NK-92 treated with Interleukin-12 subunit alpha and Interleukin-12 subunit beta, amount 100 ng/mL, for 24 hours (cell line): ENCODE measurements at places on chromosomes 4 and X.
A peak's percentile ranks its signal among the peaks of the same experiment; 100 is the strongest.

DNA sequence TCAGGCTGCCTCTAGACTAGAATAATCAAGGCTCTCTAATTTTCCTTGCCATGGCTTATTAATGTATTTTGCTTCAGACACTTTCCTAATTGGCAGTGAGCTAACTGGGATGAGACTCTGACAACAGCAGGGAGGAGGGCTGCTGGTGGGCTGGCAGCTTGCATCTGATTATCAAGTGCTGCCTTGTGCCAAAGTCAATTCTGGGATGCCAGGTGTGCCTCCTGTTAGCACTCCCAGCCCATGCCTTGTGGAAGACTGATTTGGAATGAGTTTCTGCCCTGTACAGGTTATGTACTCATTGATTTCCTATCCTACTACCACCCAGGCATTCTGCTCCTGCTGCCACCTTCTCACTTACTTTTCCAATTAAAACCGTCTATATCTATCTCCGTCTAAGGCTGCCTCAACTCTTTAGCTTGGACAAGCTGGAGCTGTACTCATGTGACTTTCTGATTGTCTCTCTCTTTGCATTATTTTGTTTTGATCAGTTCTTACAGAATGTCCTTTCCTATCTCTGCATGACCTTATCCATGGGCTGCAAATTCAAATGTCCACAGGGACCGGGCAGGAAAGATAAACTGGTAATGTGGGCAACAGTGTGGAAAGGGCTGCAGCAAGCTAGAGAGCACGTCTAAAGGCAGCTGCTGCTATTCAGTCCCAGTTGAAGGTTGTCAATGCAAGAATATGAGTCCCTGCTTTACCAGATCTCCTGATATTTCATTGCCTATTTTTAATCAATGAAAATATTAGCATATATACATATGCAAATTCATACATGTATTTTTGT, 112.6 kb downstream of the GABRA2 start:
- DNase-seq = no peak

GRCh38 chr4:6180841-6181631, 19.3 kb downstream of the JAKMIP1 start:
- peak; percentile 81 for DNase-seq

- DNase-seq = no peak
Measured at GRCh38 chr4:40486534-40486933, 143.1 kb downstream of the RBM47 start.

DNA sequence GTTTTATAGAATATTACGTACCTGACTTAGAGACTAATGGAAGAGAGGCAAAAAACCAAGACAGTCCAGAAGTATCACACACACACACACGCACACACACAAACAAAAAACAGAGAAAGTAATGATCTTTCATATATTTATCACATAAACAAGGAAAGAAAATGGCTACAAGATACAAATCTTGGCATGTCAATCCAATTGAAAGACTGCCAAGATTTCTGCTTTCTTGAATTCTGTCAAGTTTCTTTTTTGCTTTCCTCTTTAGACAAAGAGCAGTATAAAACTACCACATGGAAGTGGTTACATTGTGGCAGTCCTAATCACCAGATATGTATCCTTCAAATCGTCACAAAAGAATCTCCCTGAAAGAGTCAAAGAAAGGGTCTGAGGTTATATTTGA, 2097.4 kb upstream of the AGA start:
- no peak for DNase-seq

DNA sequence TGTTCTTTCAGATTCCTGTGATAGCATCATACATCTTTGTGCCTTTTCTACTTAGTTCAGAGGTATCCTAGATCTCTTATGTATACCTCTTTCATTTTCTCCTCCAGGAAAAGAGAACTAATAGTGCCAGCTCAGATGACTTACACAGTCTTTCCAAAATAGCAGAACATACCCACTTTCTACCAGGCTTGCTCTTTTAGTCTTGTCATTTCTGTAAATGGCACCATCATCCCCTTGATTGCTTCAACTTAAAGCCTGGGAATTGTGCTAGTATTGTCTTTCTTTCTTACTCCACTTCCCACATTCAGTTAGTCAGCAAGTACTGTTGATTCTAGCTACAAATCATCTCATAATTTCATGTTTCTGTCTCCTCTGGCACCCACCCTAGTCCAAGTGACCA, 5.1 kb downstream of the APEX2 start:
- no peak for DNase-seq

- DNase-seq = no peak
Measured at GRCh38 chrX:9326369-9326768, 138.5 kb upstream of the TBL1X start.

DNA sequence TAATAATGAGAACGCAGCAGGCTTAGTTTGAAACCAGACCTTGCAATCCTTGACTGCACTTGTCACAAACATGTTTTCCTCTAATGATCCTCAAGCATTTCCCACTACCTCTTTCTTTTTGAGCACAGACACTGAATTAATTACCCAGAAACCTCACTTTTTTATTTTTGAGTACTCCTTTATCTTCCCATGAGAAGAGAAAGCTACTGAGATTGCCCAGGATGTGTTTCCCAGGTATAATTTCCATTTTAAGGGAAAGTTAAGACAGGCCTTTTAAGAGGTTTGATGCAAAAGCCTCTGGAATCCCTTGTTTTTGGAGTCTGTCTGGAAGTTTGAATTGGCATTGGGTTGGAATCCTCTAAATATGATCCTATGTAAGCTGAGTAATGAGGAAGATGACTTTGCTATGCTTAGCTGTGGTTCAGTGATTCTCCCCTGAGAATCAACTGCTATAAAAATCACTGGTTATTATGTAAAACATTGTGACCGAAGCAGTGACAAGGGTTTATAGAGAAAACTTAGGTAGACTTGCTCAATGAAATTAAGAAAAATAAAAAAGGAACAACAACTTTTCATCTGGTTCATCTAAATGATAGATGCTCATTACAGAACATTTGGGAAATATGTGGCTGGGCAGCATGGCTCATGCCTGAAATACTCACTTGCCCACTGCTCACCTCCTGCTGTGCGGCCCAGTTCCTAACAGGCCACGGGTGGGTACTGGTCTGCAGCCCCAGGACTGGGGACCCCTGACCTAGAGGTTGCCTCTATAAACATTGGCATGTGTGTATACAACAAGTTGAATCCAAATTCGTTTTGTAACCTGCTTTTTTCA, 10.8 kb upstream of the RHOH start:
- no peak for DNase-seq

DNA sequence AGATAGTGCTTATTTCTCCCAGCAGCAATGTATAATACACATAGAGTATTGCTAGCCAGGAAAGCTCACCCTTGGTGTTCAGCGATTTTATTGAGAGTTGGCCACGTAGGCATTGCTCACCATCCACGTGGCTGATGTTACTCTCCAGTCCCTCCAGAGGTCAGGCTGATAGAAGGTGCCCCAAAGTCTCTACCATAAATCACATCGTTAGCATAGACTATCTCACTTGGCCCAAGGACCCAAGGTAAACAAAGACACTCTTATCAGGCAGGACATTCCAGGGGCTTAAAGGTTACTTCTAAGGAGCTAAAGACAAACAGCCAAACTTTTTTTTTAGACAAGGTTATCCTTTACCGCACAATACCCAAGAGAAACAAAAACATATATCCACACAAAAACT, 30.3 kb upstream of the RGN start:
- no peak for DNase-seq

DNA sequence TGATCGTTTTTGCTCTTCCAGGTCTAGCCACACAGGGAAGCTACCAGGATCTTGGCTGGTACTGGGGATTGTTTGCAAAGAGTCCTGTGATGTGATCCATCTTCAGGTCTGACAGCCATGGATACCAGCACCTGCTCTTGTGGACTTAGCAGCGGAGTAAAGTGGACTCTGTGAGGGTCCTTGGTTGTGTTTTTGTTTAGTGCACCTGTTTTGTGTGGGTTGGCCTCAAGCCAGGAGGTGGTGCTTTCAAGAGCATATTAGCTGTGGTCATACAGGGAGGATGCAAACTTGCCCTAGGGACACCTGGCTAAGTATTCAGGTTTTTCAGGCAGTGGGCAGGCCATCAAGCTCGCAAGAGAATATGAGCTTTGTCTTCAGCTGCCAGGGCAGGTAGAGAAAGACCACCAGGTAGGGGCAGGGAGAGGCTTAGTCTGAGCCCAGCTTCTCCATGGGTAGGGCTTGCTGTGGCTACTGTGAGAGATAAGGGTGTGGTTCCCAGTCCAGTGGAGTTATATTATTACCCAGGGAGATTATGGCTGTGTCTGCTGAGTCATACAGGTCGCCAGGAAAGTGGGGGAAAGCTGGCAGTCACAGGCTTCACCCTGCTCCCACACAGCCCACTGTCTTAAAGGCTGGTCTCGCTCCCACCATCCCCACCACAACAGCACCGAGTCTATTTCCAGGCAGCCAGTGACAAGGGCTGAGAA, 293.7 kb downstream of the PCDH18 start:
- DNase-seq = no peak

DNA sequence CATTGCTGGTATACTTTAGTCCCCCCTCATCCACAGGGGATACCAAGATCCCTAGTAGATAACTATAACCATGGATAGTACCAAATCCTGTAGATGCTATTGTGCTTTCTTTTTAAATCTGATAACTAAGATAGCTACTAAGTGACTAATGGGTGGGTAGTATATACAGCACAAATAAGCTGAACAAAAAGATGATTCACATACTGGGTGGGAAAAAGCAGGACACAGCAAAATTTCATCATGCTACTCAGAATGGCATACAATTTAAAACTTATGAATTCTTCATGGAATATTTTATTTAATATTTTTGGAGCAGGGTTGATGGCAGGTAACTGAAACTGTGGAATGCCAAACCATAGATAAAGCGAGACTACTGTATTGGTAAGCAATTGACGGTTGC, 161.6 kb downstream of the IL15 start:
- DNase-seq = no peak

DNA sequence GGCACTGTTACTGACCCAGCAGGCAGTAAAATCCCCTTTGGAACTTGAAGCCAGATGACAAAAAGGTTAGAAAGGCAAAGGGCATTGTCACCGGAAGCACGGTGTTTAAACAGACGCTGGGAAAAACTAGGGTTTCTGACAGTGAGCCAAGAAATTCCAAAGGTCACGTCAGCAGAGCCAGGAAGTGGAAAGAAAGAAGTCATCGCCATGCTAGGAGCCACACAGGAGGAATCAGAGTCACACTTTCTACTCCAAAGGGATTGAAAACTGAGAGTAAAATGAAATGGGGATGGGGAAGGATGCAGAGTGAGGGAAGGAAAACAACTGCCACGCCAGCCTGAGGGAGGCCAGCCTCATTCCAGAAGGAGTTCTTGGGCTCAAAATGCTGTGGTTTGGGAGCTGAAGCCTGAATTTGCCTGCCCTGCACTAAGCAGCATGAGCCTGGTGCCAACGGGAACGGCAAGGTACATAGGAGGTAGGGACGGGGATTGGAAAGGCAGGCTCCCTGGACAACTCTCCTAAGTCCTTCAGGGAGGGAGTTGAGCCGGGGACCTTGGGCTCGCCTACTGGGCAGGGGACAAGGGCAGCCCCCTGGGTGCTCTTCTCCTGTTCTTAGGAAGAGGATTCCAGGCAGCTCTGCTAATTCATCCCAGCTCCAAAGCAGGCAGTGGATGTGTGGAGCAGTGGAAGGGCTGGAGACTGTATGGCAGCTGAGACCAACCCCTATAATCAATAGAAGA, 66.8 kb downstream of the SOWAHB start:
- no peak for DNase-seq
